Bronchus fibroblast of lung (primary cell): ENCODE measurements at places on chromosomes 1 and 21. TPM values are rescaled to one million over a fixed set of nuclear protein-coding genes. Genes with fewer than 3 reads are reported as not detected.

Gene ZNF697
- total RNA-seq = 3.7 and 4.9 TPM in 2 replicates

Gene OR10Z1
- not detected in 2 replicates for total RNA-seq

Gene CD52
- not detected in 2 replicates for total RNA-seq

Gene DNAJC6
- total RNA-seq = 0.45 and 0.50 TPM in 2 replicates

Gene TENT5C
- 0.17 and 0.30 TPM in 2 replicates for total RNA-seq

Gene HJV
- not detected in 2 replicates for total RNA-seq

Gene ADGRL2
- total RNA-seq = 18.9 and 19.0 TPM in 2 replicates

Gene DNASE2B
- 0.15 and 0.17 TPM in 2 replicates for total RNA-seq

Gene SLC25A34
- 0.15 and 0.17 TPM in 2 replicates for total RNA-seq

Gene SLC35F3
- not detected in 2 replicates for total RNA-seq

Gene CYYR1
- total RNA-seq = 3.2 and 3.9 TPM in 2 replicates

Gene BGLAP
- 0.59 TPM in 1 of 2 replicates, not detected in the other for total RNA-seq

Gene ACADM
- total RNA-seq = 18.1 and 21.5 TPM in 2 replicates

Gene CCDC190
- 0.89 and 1.7 TPM in 2 replicates for total RNA-seq

Gene H6PD
- total RNA-seq = 22.4 and 23.5 TPM in 2 replicates

Gene DOP1B
- total RNA-seq = 10.3 and 10.9 TPM in 2 replicates

Gene GPR157
- total RNA-seq = 1.9 and 2.0 TPM in 2 replicates

Gene CRYBG2
- total RNA-seq = 1.3 TPM in 1 of 2 replicates, not detected in the other

Gene KDF1
- 0.67 and 1.3 TPM in 2 replicates for total RNA-seq

Gene SYDE2
- 1.8 and 1.9 TPM in 2 replicates for total RNA-seq

Gene FAM163A
- total RNA-seq = not detected in 2 replicates

Gene ADIPOR1
- 61.1 and 65.1 TPM in 2 replicates for total RNA-seq

Gene S100A14
- 0.34 TPM in 1 of 2 replicates, not detected in the other for total RNA-seq

Gene OR2G6
- total RNA-seq = not detected in 2 replicates

Gene ACTL8
- total RNA-seq = 0.30 and 0.34 TPM in 2 replicates
